ENCODE measurements at places on chromosomes 4 and X.
A peak's percentile ranks its signal among the peaks of the same experiment; 100 is the strongest.

GRCh38 chrX:10203617-10204016 lies 46.8 kb downstream of the CLCN4 start:
- DNase-seq = no peak

DNA sequence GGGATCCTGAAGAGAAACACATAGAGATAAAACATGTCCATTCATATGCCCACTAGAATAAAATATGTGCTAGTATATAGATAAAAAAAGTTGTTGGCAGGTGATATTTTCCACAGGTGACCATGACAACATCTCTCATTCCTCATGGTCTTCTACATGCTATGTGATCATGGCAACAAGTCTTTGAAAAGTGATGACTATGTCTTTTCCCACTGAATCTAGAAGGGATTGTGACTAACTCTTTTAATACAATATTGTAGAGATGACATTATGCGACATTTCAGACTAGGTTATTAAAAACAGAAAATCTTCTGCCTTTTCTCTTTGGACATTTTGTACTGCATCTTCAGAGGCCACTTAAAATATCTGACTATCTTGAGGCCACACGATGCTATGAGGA lies 126.0 kb upstream of the GABRA2 start:
- DNase-seq = no peak

- DNase-seq = no peak
Observed at GRCh38 chr4:38204339-38205035, 244.3 kb downstream of the PTTG2 start.

DNA sequence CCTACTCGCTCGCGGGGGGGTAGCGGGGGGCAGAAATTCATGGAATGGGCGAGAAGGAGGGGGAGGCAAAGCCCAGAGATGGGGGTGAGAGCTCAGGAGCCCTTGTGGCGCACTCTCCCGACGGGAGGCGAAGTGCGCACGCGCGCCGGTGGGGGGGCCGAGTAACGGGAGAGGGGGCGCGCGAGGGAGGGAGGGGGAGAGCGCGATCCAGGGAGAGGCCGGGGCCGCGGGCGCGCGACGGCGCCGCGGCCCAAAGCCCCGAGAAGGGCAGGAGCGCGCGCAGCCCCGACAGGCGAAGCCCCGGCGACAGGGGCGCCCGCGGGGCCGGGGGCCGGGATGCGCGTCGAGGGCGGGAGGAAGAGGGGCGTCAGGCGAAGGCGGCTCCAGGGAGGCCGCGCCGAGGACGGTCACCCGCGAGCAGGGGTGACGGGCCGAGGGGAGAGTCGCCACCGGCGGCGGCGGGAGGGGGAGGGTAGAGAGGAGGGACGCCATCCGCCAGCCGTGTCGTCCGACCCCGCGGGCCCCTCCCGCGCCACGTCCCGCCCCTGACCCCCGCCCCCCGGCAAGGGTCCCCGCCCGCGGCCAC lies 421 bp downstream of the MECP2 start:
- peak; percentile 66 for DNase-seq

GRCh38 chr4:164204434-164204833 lies 549.5 kb upstream of the SMIM31 start:
- DNase-seq = no peak

Measured in stimulated activated CD4-positive, alpha-beta T cell treated with anti-CD3 and anti-CD28 coated beads, Interleukin-12 subunit alpha, Interleukin-12 subunit beta, amount 100 ng/mL, for 4 hours (primary cell).